Left renal cortex interstitium (tissue), 4 donors: ENCODE measurements at places on chromosomes 3 and 15. TPM values are rescaled to one million over a fixed set of nuclear protein-coding genes. Genes with fewer than 3 reads are reported as not detected.

- no peak for DNase-seq
These were observed 28.8 kb downstream of the ACAA1 start for GRCh38 chr3:38107911-38108648.

Gene NEDD4
- 14.7 TPM for polyA plus RNA-seq

Gene IGSF10
- 1.5 TPM for polyA plus RNA-seq

DNA sequence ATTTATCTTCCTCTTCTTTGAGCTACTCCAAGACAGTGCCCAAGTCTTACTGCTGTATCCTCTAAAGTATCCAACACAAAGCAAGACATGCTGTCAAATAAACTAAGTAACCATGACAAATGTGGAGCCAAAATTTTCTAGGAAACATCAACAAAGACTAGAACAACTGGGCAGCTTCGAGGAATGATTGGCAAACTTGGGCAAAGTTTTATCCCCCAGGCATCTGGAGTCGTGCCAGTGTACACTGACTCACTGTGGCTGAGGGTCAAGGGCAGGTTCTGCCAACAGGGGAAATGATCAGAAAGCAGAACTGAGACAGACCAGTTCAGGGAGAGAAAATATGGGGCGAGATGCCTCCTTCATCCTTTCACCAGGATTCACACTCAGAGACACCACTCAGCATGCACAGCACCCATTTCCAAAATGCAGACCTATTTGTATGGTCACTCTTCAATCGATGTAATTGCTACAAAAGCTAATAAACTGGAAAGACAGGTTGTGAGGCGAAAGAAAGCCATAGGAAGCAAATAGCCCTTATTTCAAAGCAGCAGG is 65.8 kb downstream of the MB21D2 start:
- DNase-seq: no peak

Gene DLEC1
- polyA plus RNA-seq: 1.4 TPM

- no peak for DNase-seq
These were observed 27.7 kb upstream of the VPS33B start for GRCh38 chr15:91050128-91050455.

Gene IL5RA
- polyA plus RNA-seq: 0.49 TPM

Gene CPLX3
- not detected for polyA plus RNA-seq

Gene CHRM5
- 0.24 TPM for polyA plus RNA-seq

DNA sequence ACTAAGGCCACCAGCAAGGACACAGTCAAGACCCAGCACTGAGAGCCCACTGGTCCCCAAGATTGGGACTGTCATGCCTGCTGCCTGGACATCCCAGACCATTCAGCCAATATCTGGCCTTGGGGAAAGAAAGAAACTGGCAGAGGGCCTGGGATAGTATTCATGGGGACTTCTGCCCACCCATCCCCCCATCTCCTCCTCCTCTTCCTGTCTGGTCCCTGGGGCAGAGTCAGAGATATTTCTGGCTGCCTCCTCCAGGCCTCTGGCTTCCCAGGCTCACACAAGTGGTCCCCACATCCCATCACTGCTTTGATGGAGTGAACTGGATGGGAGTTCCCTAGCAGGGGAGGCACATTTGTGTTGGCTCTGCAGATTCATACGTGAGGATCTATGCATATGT is 4.2 kb upstream of the RASL12 start:
- no peak for DNase-seq

DNA sequence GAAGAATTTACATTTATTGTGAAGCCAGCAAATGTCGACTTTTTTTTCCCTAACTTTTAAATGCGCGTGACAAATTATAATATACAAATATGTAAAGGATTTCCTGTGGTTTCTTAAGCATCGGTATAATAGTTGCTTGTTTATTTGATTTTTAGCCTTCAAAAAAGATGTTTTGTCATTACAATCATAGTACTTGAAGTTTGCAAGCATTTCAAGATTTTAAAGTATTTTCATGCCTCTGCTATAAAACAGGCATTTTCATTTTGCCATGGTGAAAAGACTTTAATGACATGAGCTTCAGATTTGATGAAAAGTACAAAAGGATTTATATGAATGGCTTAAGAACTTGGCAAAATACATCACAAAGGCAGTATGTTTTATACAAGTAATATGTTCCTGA is 9.4 kb upstream of the P2RY12 start:
- DNase-seq: no peak

DNA sequence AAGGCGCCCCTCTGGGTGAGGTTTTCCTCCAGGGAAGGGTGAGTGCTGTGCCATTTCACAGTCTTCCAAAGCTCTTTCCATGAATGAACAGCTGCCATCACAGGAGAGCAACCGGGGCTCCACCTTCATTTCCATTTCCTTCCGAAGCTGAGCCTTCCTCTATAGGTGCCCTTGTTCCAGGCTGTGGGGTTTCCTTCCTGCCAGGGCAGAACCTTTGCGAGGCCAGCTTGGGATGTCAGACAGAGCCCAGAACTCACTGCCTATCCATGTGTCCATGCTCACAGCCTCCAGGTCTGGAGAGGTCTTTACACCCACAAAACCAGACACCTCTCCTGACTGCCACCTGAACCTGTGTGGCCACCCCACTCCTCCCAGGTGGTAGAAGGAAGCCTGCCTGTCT is 49.2 kb downstream of the SLCO2A1 start:
- no peak for DNase-seq

GRCh38 chr3:186070133-186070532 is 38.8 kb downstream of the ETV5 start:
- no peak for DNase-seq

DNA sequence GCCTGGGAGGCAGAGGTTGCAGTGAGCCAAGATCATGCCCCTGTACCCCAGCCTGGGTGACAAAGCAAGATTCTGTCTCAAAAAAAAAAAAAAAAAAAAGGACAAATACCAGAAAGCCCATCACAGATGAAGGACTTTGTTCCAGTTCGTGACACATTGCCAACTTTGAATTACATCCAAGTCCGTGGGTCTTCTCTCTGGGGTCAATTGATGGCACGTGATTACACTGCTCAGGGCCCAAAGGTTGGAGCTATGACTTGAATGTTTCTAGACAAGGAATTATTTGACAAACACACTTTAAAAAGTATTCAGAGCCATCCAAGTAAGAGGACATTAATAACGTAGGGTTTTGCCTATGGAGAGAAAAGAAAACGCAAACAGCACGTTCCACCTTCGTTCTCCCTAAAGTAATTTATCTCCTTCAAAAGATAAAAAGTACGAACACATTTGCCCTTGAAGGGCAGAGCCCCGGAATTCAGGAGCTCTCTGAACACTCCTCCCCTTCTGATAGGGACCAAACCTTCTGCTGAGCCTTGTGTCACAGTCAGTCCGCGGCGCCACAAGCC is 31.3 kb upstream of the ST3GAL6 start:
- DNase-seq: no peak

- DNase-seq: no peak
These were observed 33.4 kb downstream of the CPEB1 start for GRCh38 chr15:82613747-82614146.

DNA sequence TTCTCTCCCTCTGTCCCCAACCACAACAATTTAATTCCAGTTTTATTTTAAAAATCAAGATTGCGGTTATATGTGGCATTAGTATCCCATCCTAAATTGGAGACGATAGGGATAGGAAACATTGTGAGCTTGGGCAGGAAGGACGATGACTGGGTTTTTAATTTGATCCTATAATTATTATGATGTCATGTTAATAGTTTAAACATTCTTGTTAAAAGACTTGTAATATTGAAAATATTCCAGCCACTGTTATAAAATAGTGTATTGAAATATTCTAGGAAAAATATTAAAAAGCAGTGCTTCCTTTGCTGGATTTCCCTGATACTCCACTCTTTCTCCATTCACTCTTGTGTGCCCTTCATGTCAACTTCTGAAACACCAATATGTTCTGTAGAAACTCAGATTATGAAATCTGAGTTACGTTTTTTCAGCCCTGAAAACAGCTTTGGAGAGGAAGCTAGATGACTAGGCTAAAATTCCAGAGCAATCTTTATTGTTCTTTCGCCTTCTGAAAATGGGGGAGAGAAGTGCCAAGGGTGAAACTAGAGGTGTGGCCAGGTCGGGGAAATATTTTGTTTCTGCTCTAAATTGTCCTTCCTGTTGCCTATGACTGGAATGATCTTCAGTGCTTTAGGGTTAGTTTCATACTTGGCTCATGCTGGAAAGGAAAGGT is 46.1 kb upstream of the MAP3K13 start:
- no peak for DNase-seq

Gene GHSR
- not detected for polyA plus RNA-seq

Gene P2RY13
- polyA plus RNA-seq: 1.2 TPM

DNA sequence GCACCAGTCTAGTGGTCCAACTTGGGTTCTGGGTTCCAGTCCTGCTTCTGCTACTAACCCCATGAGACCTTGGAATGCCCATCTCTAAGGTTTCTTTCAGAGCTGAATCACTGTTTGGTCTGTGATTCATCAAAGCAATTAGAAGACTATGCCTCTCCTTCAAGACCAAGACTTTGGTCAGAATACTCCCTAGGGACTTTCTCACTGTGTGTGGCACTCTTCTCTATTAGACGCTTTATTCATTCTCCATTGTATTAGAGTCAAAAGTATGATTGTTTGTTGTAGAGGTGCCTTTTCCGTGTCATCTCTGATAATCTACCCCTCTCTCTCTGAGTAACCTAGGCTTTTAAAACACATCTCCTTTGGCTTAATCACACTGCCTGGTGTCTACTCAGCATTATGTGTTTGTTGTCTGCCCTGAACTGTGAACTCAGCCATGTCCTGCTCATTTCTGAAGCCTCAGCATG is 90.5 kb downstream of the LPP start:
- no peak for DNase-seq
